ENCODE measurements at places on chromosomes 6 and 20.

GRCh38 chr6:56359201-56359899 is 112.0 kb upstream of the COL21A1 start:
- peak; percentile 84 for DNase-seq

DNA sequence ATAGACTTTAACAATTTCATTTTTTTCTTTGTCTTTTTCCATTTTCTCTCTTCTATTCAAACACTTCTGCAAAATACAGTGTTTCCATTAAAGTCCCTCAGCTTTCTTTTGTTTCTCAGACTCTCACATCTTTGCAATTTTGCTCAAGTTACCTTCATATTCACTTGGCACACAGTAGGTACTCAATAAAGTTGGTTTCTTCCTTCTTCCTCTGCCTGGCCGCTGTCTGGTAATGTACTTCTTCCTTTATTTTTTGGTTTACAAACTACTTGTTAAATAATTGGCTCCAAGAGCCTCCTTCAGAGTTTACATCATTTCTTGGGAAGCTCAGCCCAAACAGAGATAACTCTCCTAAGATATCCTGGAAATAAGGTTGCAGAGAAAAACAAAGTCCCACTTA is 81.1 kb downstream of the GJA10 start:
- DNase-seq = no peak

GRCh38 chr6:64037427-64037826 is 401.8 kb downstream of the PHF3 start:
- DNase-seq = no peak

- no peak for DNase-seq
These were observed 49.1 kb downstream of the ISM1 start for GRCh38 chr20:13270211-13270610.

DNA sequence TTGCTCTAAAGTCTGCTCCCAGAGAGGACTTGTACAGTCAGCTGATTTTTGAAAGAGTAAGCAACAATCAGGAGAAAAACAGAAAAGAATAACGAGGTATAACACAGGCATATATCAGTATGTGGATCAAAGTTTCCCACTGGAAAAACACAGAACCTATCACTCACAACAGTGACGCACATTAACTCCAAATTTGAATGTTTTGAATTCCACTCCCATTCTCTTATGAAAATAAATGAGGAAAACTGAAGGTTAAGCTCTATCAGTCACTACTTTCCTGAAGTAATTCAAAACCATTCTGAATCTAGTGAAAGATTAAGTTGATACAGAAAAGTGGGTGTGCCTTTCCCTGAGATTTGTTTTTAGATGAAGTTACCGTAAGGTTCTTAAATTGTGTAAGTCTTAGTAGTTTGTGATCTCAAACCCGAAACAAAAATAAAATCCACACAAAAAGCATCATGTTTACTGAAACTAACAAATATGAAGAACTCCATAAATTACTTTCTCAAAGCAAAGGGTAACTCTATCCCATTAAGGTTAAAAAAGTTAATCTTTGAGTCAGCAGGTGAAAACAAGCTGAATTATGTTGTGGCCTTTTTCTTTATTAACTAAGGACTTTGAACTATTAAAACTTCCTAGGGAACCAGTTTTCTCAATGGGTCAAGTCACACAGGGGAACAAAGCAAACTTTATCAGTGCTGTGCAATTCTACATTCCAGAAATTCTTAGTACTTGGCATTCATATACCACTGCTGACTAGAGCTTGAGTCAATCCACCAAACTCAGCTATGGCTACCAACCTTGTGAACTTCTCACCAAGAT is 115.7 kb downstream of the OGFRL1 start:
- no peak for DNase-seq

DNA sequence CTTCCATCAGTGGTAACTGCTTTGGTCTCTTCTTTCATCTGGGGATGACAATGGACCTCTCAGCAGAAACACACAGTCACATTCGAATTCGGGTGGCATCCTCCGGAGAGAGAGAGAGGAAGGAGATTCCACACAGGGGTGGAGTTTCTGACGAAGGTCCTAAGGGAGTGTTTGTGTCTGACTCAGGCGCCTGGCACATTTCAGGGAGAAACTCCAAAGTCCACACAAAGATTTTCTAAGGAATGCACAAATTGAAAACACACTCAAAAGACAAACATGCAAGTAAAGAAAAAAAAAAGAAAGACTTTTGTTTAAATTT is 6.1 kb downstream of the EDN1 start:
- no peak for DNase-seq

DNA sequence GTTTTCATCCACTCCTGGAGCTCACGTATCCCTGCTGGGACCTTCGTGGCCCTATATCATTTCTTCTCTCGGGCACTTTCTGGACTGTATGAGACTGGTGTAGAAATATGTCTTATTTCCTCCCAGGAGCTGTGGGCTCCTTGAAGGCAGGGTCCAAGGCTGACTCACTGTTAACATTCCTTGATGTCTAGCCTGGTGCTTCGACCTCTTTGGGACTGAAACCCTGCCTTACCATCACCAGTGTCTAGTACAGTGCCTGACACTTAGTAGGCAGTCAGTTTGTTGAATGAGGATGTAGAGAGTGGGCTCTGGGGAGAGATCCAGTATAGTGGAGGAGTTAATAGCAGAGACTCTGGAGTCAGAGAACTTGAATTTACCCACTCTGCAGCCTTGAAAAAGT is 23.6 kb downstream of the POFUT1 start:
- DNase-seq = no peak

DNA sequence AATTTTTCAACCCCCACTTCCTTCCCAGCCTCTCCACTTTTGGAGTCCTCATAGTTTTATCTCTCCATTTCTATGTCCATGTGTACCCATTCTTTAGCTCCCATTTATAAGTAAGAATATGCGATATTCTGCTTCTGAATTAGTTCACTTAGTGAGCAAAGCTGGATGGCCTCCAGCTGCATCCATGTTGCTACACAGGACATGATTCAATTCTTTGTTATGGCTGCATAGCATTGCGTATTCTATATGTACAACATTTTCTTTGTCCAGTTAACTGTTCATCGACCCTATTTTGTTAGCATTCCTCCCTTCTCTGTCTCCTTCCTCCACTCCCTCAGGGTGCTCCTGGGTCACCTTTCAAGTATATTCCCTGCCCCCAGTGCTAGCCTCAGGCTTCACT is 210.0 kb upstream of the SSTR4 start:
- DNase-seq = no peak

- no peak for DNase-seq
These were observed 93.1 kb downstream of the JAG1 start for GRCh38 chr20:10580700-10581099.

DNA sequence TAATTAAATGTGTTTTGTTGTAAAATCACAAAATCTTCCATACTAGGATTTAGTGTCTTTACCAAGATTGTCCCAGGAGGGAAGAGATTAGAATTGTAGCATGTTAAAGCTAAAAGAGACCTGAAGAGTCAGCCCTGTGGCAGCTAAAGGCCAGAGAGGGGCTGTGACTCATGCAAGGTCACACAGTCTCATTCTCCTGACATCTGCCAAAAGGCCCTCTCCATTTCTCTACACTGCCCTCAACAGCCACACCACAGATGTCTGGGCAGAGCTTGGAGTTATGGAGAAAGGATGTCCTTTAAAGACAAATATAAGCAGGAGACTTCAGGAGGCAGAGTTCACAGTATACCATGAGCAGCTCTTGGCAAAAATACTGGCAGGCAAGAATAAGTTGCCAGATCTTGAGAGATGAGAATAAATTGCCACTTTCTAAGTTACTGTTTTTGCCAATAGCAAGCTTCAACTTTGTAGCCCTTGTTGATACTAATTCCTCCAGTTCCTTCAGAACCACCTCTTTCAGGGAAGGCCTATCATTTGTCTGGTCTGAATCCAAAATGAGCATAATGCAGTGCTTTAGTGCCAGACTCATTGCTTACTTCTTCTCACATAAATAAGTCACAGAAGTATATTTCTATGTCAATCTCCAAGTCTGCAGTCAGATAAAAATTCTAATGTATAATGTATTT is 41.7 kb downstream of the AKIRIN2 start:
- DNase-seq = no peak

GRCh38 chr20:23101696-23102406 is 15.7 kb upstream of the CD93 start:
- no peak for DNase-seq

GRCh38 chr6:111154981-111155380 is 67.7 kb downstream of the SLC16A10 start:
- no peak for DNase-seq

GRCh38 chr6:28910901-28911690 is 12.7 kb downstream of the TRIM27 start:
- no peak for DNase-seq

GRCh38 chr6:134034478-134034877 is 17.9 kb downstream of the SLC2A12 start:
- DNase-seq = no peak

GRCh38 chr6:168609914-168610490 is 169.0 kb downstream of the SMOC2 start:
- DNase-seq = no peak

- DNase-seq = no peak
These were observed 391.8 kb downstream of the CDH4 start for GRCh38 chr20:61643656-61644377.

- DNase-seq = no peak
These were observed 56.8 kb upstream of the TULP4 start for GRCh38 chr6:158255275-158255988.

GRCh38 chr6:36273067-36273466 is 3.2 kb downstream of the PNPLA1 start:
- no peak for DNase-seq

GRCh38 chr20:9241232-9241692 is 172.4 kb downstream of the PLCB4 start:
- DNase-seq = peak; percentile 11

- no peak for DNase-seq
These were observed 280.8 kb downstream of the FOXA2 start for GRCh38 chr20:22303523-22303922.

- no peak for DNase-seq
These were observed 208.4 kb upstream of the CNR1 start for GRCh38 chr6:88374553-88374952.

DNA sequence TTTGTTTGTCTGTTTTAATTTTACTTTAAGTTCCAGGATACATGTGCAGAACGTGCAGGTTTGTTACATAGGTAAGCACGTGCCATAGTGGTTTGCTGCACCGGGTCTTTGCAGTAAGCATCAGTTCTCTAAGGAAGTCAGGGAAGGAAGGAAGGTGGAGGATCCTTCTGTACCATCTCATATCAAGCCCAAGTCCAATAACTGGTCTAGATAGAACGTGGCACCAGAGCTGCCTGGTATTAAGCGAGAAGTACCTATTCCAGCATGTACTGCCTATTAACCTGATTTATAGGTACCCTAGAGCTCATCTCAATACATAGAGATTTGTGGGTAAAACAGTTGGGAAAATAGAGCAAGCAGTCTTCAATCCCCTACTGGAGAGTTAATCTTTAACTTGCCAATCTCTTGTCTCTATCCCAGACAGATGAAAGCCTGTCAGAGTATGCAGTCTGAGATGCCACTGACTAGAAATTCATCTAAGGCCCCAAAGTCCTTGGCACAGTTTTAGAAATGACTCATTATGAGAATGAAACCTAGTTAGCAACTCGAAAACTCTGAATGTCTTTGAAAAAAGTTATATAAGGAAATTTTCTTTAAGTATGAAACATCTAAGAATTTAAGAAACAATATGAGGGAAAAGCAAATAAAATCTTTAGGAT is 144.9 kb downstream of the TFAP2A start:
- no peak for DNase-seq

- DNase-seq = no peak
These were observed 40.8 kb upstream of the MDFI start for GRCh38 chr6:41597246-41598000.

GRCh38 chr20:15346657-15347280 is 1009.4 kb upstream of the FLRT3 start:
- no peak for DNase-seq

DNA sequence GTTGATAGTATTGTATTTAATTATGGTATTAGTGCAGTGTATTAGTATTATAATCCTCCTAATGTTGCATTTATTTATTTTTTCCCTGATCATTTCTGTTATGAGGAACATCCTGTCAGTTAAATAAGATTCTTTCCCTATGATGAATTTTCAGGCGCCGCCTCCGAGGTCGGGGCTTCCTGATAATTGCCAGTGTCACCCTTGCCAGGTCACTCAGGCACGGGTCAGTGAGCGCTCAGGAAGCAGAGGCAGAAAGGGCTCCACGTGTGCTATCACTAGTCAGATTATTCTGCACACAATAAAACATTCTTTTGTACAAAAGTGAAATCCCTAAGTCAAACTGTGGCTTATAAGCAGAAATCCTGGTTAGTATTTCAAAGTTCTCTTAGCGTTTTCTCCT is 64.8 kb downstream of the TSHZ2 start:
- no peak for DNase-seq

DNA sequence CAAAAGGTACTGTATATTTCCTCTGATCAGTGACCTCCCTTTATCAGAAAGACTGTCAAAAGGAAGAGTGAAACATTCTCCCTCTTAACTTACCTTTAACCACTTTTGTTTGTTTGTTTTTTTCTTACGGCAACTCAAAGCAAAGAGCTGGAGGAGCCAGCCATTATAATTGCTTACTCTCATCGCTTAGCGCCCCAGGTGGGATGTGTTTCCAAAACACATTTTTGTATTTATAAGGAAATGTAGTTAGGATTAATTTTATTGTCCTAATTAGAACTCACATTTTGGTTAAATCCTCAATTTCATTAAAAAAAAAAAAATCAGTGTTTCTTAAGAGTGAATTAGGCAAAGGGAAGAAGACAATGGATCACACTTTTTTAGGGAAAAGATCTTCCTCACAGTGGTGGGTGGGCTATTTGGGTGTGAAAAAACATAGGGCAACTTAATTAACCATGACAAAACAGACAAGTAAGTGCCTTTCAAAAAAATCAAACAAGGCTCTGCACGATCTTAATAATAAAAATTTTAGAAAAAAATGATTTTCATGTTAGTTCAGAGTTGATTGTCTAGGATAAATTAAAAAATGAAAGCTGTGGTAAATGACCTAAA is 1.2 kb upstream of the PHACTR2 start:
- DNase-seq = no peak

DNA sequence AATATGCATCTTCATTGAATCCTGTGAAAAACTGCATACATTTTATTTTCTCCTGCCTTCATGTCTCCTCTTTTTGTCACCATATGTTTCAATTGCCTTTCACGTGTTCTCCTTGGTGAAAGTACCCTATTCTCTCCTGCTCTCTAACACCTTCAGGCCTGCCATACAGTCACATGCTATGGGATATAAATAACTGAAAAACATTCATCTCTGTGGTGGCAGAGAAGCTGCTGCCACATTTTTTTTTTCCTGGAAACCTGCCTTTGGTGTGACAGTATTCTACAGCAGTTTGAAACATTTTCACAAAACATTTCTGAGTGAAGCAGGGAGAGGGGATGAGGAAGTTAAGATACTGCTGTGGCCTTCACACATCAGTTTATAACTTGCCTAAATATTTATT is 44.8 kb upstream of the FBXL4 start:
- DNase-seq = peak; percentile 9

- no peak for DNase-seq
These were observed 76.6 kb downstream of the F13A1 start for GRCh38 chr6:6243846-6244245.

- DNase-seq = no peak
These were observed 57.5 kb upstream of the ADGRF5 start for GRCh38 chr6:46979206-46979605.

All from hematopoietic multipotent progenitor cell (in vitro differentiated cells).